ENCODE measurements at places on chromosomes 16 and 17.

GRCh38 chr16:14324581-14324980 is 253.5 kb downstream of the MRTFB start:
- DNase-seq: no peak

GRCh38 chr16:60608971-60609370 is 1427.3 kb downstream of the CDH8 start:
- DNase-seq: no peak

GRCh38 chr16:81585785-81586184 is 141.2 kb downstream of the CMIP start:
- no peak for DNase-seq

- DNase-seq: no peak
These were observed 15.2 kb downstream of the PHLPP2 start for GRCh38 chr16:71709229-71709781.

GRCh38 chr16:47017636-47018035 is 44.2 kb upstream of the DNAJA2 start:
- no peak for DNase-seq

DNA sequence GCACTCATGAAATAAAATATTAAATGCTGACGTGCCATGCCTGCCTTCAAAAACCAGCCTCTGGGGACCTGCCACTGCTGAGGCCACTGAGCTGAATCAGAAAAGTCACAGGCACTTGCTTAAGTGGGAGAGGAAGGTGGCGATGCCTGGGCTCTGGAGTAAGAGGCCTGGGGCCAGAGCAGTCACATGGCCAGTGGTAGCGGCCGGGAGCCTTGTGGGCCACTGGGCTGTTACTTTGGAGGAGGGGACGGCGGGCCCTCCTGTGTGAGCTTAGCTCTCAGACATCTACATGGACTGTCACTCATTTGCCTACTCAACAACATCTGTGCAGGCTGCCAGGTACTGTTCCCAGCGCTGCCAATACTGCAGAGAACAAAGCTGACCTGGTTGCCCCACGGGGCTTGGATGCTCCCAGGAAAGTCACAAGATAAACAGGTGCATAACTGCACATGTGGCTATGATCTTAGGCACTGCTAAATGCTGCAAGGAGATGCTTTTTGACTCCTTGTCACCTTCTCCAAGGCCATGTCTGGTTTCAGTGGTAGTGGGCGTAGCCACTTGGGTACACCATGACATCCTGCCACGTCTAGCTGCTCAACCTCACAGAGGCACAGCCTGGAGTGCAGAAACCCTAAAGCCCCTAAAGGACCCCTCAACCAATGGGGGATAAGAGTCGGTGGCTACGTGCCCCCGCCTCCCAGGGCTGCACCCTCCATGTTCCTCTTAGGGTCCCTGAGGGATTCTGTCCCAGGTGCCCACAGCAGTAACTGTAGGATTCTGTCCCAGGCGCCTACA is 11.6 kb downstream of the COTL1 start:
- no peak for DNase-seq

GRCh38 chr17:8060274-8060673 is 21.4 kb downstream of the ALOX15B start:
- peak; percentile 69 for DNase-seq

DNA sequence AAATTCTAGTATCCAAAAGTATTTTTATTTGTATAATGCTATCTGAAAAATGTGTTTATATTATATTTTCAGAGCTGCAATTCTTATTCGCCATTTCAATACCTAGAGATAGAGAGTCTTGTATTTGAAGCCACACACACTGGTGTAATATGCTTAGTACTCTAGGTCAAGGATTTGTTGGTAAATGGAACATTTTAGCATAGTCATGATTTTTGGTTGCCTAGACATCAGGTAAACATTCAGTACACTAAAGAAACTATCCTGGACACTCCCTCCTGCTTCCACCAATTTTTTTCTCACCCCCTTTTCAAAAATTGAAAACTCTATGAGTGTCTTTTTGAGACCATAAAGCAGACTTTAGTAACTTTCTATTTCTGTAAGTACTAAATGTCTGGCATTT is 20.8 kb downstream of the ABHD15 start:
- no peak for DNase-seq

- no peak for DNase-seq
These were observed 3.5 kb downstream of the CYB561 start for GRCh38 chr17:63442549-63443035.

DNA sequence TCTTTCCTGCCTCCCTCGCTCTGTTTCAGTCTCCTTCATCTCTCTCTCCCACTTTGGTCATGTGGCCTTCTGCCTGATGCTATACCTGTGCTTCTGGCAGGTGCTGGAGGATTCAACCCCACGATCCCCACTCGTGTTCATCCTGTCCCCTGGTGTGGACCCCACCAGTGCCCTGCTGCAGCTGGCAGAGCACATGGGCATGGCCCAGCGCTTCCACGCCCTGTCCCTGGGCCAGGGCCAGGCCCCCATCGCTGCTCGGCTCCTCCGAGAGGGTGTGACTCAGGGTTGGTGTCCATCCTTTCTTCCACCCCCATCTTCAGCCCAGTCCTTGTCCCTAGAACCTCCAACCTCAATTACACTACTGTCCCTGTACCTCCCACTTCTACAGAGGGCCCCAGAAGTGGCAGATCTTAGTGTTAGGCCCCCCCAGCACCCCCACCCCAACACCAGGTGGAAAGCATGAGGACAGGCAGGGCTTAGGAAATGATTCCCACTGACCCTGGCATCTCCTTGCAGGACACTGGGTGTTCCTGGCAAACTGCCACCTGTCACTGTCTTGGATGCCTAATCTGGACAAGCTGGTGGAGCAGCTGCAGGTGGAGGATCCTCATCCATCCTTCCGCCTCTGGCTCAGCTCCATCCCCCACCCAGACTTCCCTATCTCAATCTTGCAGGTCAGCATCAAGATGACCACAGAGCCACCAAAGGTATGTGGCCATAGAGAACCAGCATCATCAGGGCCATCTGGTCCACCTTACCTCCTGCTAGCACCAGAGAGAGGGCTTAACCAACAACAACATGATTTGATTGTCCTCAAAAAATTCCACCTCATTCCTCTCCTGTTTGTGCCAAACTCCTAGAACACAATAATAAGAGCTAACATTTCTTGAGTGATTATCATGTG is 9.7 kb upstream of the KDM6B start:
- DNase-seq: no peak

GRCh38 chr16:14307059-14307526 is 236.0 kb downstream of the MRTFB start:
- DNase-seq: no peak

DNA sequence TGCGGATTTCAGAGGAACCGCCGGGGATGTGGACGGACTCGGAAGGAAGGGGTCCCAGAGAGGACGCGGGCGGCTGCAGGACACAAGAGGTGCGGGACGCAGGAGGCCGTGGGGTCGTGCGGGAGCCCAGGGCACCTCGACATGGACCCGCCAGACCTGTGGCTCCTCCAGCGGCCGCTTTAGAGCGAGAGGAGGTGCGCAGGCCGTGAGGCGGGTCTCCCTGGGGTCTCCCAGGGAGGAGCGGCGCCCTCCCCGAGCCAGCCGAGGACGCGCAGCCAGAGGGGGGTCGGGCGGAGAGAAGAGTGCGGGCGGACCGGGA is 6.8 kb upstream of the FLYWCH1 start:
- no peak for DNase-seq

DNA sequence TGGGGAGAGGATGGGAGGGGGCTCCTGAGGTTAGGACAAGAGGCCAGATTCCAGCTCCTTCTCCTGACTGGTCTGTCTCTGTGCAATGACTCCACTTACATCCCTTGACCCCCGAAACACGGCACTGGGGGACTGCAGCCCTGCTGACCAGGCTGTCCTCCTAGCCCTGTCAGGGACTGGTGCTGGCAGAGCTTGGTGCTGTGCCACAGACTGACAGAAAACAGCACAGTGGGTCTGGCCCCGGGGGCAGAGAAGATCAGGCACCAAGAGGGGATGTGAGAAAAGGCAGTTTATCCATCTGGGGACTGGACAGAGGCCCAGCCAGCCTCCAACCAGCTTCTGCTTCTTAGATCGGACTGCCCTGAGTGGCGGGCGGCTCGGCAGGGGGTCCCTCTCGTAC is 19.4 kb downstream of the SLC38A7 start:
- DNase-seq: no peak

- no peak for DNase-seq
These were observed 7.3 kb downstream of the C16orf86 start for GRCh38 chr16:67673712-67674580.

GRCh38 chr17:75645889-75646637 is 12.8 kb downstream of the SMIM5 start:
- peak; percentile 92 for DNase-seq

DNA sequence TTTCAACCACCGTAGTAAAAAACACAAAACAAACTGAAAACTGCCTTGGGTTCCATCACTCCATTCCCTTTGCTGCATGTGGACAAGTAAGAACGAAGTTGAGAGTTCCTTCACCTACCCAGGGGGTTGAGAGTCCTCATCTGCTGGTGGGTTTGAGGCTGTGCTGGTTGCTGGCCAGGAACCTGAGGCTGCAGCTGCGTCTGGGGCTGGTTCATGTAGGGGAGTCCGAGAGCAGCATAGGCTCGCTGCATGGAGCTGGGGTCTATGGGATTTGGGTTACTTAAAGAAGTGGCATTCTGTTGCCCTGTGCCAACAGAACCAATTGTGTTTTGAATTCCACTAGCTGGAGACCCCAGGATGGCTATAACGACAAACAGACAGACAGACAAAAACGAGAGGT is 65.2 kb upstream of the TRAP1 start:
- DNase-seq: no peak

DNA sequence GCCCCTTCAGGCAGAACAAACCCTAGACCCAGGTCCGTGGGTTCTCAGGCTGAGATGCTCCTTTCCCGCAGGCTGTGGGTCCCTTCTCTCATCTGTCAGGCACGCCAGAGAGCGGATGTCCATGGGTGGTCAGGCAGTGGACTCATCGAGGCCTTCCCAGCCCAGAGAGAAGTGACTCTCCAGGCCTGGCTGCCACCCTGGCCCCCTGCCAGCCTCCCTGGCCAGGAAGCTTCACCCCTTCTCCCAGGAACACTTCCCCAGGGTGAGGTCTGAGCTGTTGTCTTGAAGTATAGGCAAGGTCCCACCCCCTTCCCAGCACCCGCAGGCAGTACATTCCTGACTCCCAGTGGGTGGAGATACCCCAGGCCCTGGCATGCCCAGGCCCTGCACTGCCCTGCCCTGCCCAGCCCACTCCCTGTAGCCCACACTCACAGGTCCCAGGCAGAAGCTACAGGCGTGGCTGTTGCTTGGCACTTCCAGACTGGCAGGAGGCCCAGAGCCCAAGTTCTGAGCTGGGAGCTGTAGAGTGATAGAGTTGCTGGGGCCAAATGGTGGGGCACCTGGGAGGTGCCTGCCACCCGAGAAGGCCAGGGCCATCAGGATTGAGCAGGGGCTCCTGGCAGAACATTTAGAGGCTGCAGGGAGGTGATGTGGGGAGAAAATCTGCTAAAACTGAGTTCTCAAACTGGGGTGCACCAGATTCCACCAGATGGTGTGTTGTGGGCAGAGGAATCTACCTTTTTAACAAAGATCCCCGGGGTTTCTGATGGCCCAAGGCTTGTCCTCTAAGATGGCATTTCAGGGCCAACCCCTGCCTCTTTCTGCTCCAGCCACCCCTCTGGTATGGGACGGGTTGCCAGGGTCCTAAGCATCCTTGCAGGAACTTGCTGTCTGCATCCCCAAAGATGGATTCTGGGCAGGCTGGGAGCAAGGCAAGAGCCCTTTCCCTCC is 6.7 kb downstream of the ITGA3 start:
- no peak for DNase-seq

GRCh38 chr16:57688987-57689761 is 5.4 kb upstream of the DRC7 start:
- no peak for DNase-seq

DNA sequence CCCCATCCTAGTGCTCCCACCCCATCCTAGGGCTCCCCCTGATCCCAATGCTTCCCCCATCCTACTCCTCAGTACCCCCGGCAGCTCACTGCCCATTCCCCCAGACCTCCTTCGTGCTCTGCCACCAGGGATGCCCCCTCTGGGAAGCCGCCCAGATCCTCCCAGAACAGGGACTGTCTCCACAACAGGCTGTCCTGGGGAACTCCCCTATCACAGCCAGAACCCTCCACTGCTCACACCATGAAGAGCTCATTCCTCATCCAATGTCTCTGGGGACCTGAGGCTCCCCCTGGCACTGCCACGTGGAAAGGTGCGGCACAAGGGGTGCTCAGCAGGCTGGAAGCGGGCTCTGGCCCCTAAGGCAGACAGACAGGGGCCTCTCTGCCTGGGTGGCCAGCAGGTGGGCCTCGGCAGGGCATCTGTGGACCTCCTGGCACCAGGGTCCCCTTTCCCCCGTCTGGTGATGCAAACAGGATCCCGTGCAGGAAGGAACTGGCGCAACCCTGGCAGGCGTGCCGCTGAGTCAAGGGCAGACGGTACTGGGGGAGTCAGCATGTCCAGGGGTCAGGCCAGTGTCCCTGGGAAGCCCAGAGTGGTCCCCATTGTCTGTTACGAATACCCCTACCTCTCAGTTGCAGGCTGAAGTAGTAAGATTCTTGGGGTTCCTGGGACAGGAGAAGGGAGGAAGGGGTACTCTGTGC is 14.8 kb upstream of the PVALEF start:
- no peak for DNase-seq

GRCh38 chr17:78822552-78822951 is 18.1 kb downstream of the USP36 start:
- no peak for DNase-seq

GRCh38 chr17:41048441-41048840 is 1.3 kb upstream of the KRTAP2-1 start:
- no peak for DNase-seq

DNA sequence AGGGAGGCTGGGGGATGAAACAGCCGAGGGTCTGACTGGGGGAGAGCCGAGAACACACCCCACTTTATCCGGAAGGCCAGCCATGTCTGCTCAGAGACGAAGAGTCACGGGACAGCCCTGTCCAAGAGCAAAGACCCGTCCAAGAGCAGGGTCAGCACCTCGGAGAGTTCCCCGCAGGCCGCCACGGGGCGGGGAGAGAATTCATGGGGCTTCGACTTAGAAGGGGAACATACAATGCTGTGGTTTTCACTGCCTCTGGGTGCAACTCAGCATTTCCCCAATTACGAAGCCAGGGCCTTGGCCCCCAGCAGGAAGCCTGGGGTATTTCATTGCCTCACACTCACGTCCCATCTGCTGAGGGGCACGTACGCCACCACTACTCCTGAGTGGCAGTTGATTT is 59.3 kb downstream of the JPH3 start:
- DNase-seq: peak; percentile 93

- no peak for DNase-seq
These were observed 11.5 kb downstream of the RAD51C start for GRCh38 chr17:58703916-58704286.

DNA sequence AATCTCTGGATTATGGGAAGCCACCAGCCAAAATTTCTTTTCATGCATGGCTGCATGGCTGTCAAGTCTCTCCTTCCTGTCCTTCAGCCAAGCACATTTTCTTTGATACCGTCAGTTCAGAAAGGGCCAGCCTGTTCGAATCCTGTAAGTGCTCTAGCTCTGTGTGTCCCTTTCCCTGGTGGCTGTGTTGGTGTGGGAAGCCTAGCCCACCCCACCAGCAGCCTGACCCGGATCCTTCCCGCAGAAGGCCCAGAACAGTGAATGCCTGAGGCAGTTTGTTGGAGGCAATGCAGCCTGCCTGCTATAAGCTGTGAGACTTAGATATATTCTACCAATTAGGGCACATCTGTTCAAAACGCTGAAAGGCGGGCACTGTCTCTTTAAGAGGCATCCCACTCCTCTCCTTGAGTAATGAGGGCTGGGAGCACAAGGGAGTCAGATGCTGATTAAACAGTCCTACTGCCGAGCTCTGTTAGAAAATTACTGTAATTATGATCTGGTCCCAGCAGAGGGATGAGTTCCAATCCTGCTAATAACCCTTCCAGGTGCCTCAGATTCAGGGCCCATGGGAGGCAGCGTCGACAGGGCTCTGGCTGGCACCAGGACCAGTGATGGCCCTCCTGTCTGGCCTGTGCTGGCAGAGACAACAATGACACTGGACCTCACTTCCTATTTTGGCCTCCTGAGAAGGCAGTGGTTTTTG is 18.4 kb downstream of the SNX11 start:
- DNase-seq: no peak
